Activated T-helper 17 cell treated with anti-CD3 and anti-CD28 coated beads, Interleukin-2, amount 50 U/mL, for 72 hours (primary cell): ENCODE measurements at places on chromosomes 1 and 21. TPM values are rescaled to one million over a fixed set of nuclear protein-coding genes. Genes with fewer than 3 reads are reported as not detected.
A peak's percentile ranks its signal among the peaks of the same experiment; 100 is the strongest.

The KISS1 gene
- total RNA-seq, result not detected

The ATXN7L2 gene
- 14.5 TPM for total RNA-seq

The PADI2 gene
- 0.26 TPM for total RNA-seq

The GBP2 gene
- total RNA-seq, result 205 TPM

The EDARADD gene
- total RNA-seq, result 4.0 TPM

The HJV gene
- total RNA-seq, result not detected

The KIF2C gene
- total RNA-seq, result 124 TPM

The LINGO4 gene
- 4.0 TPM for total RNA-seq

The DISP3 gene
- 1.8 TPM for total RNA-seq

The S100A8 gene
- total RNA-seq, result not detected

The TMEM125 gene
- not detected for total RNA-seq

The ENSA gene
- 136 TPM for total RNA-seq

DNA sequence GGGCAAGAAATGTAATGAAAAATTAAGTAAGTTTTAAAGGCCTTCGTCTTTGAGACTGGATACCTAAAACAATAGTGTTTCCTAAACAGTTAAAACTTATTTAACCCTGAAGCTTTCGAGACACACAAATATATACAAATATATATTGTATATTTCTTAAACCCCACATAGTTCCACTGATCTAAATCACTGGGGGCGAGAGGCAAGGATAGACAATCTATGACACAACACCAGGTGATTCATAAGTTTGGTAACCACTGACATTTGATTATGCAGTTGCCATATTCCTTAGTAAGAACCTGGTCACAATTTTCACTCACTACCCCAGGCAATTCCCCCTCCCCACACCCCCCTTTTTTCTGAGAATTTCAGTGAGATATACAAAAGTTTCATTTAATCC is 55.3 kb upstream of the BOLA1 start:
- ATAC-seq, result peak; percentile 15

- peak; percentile 72 for ATAC-seq
Measured at GRCh38 chr1:78651241-78651640, 1.6 kb downstream of the IFI44 start.

- ATAC-seq, result no peak
Measured at GRCh38 chr1:203444171-203444576, 31.4 kb upstream of the PRELP start.

DNA sequence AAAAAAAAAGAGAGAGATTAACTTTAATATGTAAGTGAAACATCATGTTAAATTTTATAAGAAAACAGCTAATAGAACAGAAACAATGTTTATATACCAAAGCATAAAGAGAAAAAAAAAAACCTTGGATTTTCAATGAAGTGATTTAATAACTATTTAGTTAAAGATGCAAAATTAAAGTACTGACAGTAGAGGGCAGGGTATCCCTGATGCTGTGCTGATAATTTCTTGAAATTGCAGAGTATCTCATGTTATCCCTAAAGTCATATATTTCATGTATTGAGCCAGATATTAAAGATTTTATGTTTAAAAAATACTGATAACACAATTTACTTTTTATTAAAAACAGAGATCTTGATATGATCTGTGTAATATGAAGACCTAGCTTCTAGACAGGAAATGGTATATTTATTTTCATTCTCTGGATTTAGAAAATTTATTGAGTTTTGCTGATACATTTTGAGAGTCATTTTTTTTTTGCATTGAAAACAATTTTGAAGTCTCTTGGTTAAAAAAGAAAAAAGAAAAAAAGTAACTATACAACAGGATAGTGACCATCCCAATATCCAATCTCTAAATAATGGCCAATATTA is 273.2 kb downstream of the USP25 start:
- no peak for ATAC-seq

DNA sequence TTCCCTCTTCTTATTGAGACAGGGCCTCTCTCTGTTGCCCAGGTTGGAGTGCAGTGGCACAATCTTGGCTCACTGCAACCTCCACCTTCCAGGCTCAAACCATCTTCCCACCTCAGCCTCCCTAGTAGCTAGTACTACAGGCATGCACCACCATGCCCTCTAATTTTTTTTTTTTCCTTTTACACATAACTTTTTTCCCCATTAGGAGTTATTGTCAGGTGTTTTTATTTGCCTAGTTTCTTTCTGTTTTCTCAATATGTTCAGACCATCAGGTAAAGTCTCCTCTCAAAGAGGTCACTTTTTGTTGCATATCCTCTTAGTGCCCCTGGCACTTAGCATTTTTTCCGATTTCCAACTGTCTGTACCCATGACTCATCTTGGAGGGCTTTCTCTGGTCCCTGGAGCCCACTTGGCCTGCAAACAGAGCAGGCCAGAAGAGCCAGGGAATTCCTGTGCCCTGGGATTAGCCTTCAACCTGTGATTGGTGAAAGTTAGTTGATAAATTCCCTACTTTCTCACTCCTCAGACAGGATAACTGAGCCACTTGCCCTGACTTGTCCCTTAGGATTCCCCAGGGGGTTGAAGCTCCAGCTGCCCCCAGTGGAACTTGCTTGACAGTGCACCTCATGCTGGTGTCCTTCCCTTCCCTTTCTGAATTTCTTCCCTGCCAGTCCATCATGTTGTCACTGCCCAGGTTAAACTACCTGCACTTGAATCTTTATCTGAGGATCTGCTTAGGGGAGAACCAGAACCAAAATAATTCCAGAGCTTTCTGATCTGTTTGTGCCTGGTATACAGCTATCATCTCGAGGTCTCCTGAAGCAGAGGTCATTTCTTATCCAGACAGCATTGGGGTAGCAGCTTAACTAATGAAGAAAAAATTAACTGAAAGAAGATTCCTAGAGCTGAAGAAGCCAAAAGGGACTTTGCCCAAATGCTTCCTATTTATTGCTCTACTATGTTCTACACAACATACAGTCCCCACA is 2.4 kb downstream of the NTPCR start:
- ATAC-seq, result no peak

DNA sequence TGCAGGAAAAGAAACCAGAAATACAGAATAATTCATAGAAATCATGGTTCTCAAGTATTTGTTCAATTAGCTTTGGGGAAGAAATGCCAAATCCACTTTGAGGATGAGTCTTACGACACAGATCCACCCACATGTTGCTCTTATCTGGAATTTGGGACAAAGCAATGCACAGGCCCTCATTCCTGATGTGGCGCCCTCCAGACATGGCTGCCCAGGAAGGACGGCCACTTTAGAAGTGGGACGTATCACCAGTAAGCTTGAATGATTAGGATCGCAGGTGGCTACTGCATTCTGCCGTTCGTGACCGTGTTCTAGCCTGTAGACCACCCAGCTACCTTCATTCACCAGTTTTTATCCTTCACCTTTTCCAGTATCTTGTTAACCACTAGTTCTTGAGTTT is 20.1 kb upstream of the NCMAP start:
- ATAC-seq, result no peak

GRCh38 chr1:21436488-21437340 is 3.2 kb upstream of the NBPF3 start:
- no peak for ATAC-seq

DNA sequence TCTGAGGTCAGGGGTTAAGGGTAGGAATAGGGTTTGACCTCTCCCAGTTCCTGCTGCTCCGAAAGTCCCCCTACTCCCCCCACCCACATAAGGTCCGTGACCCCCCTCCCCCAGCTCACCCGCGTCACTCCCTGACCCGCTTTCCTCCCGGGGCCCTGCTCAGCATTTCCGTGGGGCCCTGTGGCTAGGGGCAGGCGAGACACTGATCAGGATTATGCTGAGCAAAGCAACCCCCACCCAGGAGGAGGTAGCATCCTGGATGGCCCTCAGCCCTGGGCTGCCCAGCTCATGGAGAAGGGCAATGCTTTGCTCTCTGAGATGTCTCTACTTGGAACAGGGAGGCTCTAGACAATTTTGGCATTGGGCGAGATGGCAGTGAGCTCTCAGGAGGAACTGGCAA is 3.7 kb downstream of the RORC start:
- ATAC-seq, result no peak

DNA sequence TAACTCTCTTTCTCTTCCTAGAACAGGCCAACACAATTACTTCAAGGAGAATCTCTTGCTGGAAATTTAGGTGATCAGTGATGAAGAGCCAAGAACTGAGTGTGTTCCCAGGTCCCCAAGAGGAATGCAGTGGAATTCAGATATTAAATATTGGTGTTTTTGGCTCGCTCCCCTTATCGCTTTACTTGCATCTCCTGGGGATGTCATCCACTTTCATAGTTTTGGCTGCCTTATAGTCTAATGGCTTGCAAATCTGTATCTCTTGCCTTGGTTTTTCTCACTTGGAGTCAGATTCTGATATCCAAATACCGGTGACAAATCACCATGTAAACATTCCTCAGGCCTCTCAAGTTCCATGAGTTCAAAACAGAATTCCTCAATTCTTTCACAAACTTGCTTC is 151.0 kb upstream of the C1orf87 start:
- no peak for ATAC-seq

- ATAC-seq, result no peak
Measured at GRCh38 chr1:65691152-65691900, 101.4 kb upstream of the PDE4B start.

DNA sequence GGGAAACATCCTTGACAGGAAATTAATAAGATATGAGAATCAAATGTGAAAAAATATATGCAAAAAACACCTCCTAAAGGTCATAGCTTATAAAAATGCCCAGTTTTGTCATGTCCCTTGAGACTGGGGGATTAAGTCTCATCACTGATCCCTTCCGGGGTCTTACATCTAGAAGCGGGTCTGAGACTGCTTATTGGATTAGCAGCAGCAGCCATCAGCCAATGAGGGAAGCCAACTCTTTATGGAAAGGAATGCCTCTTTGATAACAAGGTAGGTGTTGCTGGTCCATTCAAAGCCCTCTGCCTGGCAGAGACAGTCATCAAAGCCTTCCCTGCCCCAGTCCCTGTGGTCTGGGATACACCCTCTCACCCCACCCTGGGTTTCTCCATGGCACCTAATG is 3.9 kb upstream of the CACNA1S start:
- ATAC-seq, result no peak

DNA sequence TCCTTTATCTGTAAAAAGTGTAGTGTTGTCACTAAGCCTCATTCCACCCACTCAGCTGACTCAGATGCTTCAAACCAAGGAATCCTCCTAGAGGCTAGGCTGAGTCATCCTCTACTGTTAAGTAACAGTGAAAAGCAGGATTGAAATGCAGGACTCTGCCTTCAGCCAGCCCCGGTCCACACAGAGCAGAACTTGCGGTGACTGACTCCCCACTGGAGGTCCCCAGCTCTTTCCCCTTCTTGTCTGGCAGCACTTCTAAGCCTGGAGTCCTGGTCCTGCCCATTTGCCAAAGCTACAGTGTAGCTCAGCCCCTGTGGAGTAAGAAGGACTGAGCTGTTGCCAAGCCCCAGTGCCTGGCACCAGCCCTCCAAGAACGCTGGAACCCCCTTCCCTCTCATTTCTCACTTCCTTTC is 1.7 kb downstream of the RAB7B start:
- peak; percentile 91 for ATAC-seq

DNA sequence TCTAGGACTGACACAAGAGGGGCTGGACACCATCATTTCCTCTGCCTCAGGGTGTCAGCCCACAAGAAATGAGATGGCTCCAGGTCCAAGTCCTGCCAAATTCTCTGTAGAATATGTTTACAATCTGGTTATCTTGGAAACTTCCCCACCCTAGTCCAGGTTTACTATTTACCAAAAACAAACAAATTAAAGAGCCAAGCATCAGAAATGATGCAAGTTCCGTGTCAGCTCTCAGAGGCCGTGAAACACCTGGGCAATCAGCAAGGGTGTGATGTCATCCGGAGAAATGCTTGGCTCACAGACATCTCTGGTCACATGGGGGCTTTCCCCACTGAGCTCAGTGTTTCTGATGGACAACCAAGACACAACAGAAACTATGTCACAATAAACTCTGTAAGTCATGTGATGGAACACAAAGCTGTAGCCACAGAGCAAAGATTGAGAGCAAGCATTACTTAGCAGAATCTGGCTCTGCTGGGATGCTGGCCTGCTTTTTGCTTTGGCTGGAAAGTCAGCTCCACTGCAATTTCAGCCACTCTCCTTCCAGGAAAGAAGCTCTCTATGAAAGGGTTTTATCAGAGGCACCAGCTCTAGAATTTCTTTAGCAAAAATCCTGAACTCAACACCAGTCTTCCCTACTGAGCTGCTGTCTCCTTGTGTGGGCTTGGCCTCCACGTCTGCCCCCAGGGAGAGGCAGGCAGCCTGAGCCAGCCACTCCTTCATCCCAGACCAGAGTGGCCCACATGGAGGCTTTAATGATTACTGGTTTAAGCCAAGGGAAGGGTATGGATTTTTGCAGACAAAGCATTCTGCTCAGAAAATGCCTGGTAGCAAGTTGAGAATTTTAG is 55.9 kb downstream of the NENF start:
- peak; percentile 87 for ATAC-seq

- ATAC-seq, result no peak
Measured at GRCh38 chr1:70382682-70383081, 28.2 kb upstream of the ANKRD13C start.

DNA sequence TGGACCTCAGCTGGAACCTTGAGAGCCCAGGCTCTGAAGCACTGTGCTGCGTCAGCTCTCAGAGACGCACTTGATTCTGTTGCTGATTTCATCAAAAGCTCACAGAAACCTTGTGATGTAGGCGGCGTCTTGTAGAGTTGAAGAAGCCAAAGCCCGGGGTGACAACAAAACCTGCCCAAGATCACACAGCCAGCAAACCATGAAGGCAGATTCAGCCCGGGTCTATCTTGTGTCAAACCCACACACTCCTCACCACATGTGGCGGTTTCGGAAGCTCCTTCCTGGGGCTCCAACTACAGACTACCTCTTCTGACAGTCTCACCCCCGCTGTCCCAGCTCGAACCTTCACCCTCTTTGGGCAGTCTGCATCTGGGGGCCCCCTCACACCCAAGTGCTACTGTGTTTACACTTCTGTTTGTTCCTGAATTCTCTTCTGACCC is 50.4 kb downstream of the TENT5C start:
- ATAC-seq, result peak; percentile 68

GRCh38 chr1:244789731-244790130 is 45.7 kb upstream of the COX20 start:
- no peak for ATAC-seq

- ATAC-seq, result no peak
Measured at GRCh38 chr1:209633335-209633997, 18.8 kb downstream of the LAMB3 start.

GRCh38 chr1:201348211-201348566 is 29.3 kb downstream of the TNNT2 start:
- peak; percentile 50 for ATAC-seq

DNA sequence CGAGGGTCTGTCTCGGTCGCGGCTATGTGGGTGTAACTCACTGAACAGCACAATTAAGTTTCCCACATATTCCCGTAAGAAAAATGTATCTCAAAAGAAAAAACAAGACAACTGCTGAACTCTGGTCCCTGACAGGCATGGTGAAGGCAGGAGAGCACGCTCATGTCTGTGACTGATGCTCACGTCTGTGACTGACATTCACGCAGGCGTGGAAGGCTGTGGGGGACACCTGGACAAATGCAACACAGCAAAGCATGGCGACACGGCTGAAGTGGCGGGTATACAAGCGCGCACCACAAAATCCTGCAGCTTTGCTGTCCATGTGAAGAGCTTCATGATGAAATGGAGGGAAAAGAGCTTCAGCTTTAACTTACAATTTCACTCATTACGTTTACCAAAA is 6.0 kb downstream of the PTTG1IP start:
- ATAC-seq, result no peak
